ENCODE measurements at places on chromosomes 2 and 18. TPM values are rescaled to one million over a fixed set of nuclear protein-coding genes. Genes with fewer than 3 reads are reported as not detected.

GRCh38 chr2:130877258-130877657 is 40.5 kb downstream of the ARHGEF4 start:
- no peak for DNase-seq

GRCh38 chr18:44726059-44726421 is 45.4 kb downstream of the SETBP1 start:
- no peak for DNase-seq

DNA sequence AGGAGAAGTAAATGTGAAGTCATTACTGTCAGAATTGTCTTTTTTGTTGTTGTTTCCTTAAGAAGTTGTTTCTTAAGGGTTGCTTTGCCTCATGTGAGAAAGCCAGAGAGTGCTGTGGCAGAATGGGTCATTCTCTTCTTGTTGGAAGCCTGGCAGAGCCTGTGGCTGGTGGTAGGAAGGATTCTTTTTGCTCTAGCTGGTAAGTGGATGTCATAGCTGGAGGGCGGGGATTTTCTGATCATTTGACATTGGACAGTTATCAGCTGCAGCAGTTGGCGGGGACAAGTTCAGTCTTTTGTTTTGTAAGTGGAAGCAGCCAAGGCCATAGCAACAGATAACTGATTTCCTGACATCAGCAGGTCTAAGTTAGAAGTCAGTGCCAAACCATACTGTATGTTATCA is 5.5 kb upstream of the RMDN2 start:
- no peak for DNase-seq

GRCh38 chr2:174673876-174674275 is 76.3 kb upstream of the WIPF1 start:
- peak; percentile 73 for DNase-seq

DNA sequence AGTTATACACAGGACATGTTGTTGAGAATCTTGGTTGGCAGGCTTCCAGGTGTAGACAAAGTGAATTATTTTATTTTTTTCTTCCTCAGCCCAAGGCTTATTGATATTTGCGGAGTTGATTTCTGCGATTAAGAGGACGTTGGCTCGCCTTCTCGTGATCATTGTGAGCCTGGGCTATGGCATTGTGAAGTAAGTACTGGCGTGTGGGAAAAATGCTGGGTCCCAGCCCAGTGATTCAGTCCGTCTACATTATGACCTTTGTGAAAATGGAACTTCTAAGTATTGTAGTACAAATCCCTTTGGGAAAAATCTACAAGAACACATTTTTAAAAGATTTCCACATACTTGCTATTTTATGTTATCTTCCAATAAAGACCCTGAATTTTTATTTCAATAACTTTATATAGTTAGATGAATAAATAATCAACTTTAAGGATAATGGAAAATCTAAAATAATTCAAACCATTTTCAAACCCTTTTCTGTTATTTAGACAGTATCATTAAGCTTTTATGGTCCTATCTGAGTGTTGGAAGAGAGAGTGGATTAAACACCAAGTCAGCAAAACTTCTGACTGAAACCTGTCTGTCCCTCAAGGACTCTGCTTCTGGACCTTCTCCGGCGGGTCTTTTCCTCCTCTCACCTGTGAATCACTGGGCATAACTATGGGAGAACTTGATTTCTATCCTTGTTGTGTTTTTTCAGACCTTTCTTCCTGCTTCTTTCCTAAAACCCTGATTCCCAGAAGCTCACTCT is 31.0 kb downstream of the TMEM87B start:
- peak; percentile 40 for DNase-seq

DNA sequence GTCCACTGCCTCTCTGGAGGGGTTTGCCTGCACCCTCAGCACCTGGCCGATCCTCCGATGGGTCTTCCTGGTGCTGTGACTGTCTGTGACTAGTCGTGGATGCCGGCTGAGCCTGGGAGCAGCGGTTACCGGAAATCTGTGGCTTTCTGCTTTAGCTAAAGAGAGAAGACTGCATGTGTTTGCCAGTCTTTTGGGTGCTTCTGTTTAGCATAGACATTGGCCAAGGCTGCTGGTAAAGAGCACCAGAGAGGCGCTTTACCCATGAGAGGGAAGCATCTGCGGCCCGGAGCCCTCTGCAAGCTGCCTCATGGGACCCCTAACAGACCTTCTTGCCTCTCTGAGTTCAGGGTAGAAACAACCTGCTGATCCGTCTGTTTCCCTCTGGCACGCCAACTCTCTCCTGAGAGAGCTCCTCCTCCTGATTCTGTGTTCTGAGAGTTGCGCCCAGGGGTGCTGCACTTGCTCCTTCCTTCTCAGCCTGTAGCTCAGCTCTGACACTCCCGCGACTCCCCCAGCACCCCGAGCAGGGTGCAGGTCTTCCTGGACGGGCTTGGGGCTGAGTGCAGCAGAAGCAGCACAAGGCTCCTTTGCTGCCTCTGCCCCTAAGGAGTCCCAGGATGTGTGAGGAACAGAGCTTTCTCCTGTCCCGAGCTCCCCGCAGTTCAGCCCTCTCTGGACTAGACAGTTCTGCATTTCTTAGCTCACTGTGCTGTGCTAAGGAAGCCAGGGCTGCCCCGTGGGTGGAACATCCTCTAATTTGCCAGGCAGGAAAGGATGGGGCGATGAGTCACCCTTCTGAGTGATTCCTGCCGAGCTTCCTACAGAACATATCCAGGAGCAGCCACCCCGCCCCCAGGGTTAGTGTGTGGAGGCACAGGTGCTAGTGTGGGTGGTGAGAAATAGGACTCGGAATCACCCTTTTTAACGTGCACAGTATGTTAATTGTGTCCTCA is 203.2 kb downstream of the SH3RF3 start:
- DNase-seq, result peak; percentile 99

DNA sequence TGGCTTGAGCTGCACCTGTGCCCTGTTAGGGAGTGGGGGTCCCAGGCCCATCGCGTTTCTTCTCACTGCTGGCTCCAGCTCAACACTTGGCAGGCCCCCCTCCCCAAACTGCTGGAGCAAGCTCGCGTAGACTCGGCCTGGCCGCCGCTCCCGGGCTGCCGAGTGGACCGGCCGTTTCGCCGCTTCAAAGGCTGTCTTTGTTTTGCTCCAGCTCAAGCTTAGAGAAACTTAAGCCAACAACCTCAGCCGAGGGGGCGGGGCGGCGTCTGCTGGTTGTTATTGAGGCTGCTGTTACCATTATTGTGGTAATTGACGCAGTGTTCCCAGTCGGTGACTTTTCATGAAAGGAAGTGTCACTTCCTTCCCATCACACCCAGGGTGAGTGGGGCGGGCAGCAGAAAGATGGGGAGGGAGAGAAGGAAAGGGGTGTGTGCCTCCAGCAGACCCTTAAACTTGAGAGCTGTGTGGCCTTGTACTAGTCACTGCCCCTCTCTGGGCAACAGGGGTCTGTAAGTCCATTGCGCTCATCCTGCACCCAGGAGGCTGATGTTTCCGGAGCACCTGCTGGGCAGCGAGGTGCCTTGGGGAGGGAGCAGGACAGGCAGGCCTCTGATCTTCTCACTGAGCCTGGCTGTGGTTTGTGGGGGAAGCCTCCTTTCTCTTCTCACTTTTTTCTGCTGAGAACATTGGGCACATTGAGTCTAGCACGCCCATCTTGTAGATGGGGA is 2.1 kb downstream of the ARID5A start:
- DNase-seq, result peak; percentile 66

DNA sequence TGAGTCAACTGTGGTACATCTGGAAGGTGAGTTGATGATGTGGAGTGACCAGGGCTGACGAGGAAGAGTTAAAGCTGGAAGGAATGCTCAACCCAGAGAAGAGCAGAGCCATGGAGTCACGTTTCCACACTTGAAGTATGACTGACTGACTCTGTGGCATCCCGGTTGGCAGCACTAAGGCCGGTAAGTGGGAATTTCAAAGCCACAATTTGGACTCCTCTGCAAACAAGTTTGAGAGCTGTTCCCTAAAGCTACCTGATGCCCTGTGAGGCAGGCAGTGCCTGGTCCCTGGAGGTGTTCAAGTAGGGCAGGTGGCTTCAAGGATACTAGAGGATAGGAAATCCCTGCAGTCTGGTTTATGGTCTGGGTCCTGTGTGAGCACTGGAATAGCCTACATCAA is 69.3 kb upstream of the ITGB6 start:
- peak; percentile 53 for DNase-seq

GRCh38 chr2:109647636-109648035 is 33.5 kb downstream of the SOWAHC start:
- DNase-seq, result peak; percentile 96

GRCh38 chr2:237060534-237061312 is 25.0 kb upstream of the COPS8 start:
- peak; percentile 80 for DNase-seq

GRCh38 chr2:182941121-182941722 is 74.8 kb upstream of the FRZB start:
- DNase-seq, result no peak

- no peak for DNase-seq
These were observed 9.5 kb downstream of the PLB1 start for GRCh38 chr2:28505361-28505760.

- DNase-seq, result no peak
These were observed 2.3 kb upstream of the ZNF532 start for GRCh38 chr18:58862356-58862755.

DNA sequence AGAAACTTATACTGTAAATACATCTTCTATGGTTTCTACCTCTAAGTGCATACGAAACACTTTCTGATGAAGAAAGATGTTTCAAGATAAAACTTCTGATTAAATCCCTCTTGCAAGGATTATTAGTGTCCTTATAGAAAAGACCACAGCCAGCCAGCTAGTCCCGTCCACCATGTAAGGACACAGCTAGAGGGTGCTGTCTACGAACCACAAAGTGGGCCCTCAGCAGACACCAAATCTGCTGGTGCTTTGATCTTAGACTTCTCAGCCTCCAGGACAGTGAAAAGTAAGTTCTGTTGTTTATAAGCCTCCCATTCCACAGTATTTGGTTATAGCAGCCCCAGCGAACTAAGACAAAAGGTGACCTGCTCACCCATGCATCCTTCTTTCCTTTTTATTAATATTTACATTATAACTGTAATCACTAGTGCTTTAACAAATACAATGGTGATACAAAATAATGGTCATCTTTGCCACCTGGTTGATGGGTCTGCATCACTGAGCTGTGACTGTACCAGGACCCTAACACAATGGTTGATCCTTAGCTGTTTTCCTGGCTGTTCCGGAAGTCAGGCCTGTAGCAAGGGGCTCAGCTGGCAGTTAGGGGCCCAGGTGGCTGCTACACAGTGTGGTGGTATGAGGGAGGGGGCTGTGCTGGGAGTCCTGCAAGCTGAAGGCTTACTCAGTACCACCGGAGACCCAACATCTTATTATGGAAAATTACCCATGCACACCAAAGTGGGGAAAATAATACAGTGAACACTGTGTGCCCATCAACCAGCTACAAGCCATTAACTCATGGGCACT is 108.5 kb upstream of the SMAD7 start:
- DNase-seq, result no peak

DNA sequence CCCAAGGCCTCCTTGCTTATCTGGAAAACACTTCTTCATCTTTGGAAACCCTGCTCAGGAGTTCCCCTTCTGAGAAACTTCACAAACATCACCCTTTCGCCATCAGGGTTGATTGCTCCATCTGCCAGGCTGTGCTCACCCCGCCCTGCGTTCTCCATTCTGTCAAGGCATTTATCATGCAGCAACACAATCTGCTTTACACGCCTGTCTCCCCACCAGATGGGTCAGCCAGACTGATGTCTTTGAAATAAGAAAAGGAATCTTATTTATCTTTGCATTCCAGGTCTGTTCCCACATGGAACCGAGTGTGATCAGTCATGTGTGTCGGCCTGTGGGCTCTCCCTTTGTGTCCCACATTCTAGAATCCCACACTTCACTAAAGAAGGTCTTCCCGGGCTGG is 110.0 kb upstream of the ARL4C start:
- no peak for DNase-seq

- DNase-seq, result peak; percentile 8
These were observed 28.1 kb upstream of the PNPT1 start for GRCh38 chr2:55721596-55722215.

DNA sequence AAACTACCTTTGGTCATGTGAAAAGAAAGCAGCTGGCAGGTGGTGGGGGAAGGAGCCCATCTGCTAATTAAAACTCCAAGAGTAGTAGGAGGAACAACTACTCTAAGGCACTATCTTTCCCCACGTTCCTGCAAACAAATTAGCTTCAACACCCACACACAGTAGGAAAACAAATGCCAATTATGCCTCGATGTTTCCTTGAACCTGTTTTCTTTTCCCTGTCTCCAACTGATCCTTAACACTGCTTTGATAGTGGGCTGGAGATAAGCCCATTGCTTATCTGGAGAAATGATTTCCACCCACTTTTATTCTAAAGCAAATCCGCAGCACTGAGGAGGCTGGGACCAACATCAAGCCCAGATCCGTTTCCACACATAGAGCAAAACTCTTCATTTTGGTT is 36.0 kb downstream of the DDX18 start:
- no peak for DNase-seq

DNA sequence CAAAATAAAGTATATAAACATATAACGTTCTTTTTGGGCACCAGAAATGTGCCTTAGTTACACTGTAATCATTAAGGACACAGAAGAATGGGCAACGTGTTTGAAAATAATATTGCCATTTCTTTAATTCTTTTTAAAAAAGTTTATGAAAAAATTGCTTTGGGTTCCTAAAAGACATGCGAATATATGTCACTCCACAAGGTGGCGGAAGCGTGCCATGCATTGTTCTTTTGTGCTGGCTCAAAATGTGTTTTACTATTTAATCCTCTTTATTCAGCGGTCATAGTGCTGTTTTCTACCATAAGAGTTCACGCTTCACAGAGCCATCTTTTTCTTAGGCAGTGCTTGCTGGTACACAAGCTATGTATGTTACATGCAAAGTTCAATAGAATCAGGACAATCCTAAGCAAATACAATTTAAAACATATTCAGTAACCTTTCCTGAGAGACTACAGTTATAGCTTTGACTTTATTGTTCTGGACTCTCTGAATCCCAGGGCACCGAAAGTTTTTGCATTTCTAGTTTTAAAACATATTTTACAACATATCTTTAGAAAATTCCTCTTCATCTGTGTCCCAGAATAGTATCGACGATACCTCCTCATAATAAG is 147.8 kb upstream of the ERBB4 start:
- peak; percentile 81 for DNase-seq

DNA sequence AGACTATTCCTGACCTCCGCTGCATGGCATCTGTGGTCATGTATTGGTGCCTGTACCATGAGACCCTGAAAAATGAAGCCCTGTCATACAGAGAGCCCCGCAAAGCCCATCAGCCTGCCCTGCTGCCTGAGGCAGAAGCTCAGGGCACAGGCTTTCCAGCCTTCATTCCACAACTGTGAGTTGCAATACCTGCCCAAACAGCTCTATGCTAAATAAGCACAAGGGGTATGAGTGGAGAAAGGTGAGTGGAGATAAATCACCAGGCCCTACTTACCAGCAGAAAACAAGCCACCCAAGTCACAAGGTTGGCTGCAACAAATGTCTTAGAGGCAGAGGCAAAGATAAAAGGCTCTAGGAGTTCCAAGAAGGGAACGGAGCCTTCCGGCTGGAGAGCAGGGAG is 277.4 kb downstream of the TNS1 start:
- no peak for DNase-seq

GRCh38 chr2:219079417-219079816 is 18.7 kb upstream of the IHH start:
- peak; percentile 66 for DNase-seq

- DNase-seq, result peak; percentile 43
These were observed 195.3 kb upstream of the EPHA4 start for GRCh38 chr2:221767106-221768012.

GRCh38 chr18:58539659-58540380 is 89.1 kb downstream of the ALPK2 start:
- no peak for DNase-seq

The CROCC2 gene
- under 0.01 TPM for total RNA-seq

The INHBB gene
- 3.4 TPM for total RNA-seq

The MYL12A gene
- 748 TPM for total RNA-seq

The SCG2 gene
- 0.25 TPM for total RNA-seq

The CTNNA2 gene
- total RNA-seq, result not detected

The GAL3ST2 gene
- total RNA-seq, result not detected

The SOS1 gene
- 22.0 TPM for total RNA-seq
